ENCODE measurements at places on chromosomes 2 and 18.

DNA sequence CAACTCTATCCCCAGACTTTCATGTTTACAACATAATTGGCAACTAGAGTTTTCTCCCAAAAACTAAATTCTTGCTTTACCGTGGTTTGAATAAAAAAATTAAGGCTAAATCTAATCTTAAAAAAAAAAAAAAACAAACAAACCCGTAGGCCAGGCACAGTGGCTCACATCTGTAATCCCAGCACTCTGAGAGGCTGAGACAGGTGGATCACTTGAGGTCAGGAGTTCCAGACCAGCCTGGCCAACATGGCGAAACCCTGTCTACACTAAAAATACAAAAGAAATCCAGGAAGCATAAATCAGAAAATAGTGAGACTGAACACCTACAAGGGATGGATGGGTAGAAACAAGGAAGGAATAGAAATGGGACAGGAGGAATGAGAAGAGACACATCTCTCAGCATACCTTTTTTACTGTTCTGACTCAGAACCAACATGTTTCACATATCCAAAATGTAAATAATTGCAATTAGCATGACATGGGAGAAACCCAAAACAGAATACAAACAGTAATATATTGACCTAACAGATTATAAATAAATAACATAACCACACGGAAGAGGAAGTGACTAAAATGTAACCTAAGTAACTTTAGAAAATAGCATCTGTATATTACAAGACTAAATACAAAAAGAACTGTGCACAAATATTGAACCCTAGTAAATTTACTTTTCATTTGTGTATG lies 17.5 kb downstream of the MGAT4A start:
- DNase-seq, result no peak

- no peak for DNase-seq
These were observed 99.3 kb downstream of the BIN1 start for GRCh38 chr2:127007652-127008051.

GRCh38 chr2:234133004-234133403 lies 82.5 kb downstream of the SPP2 start:
- DNase-seq, result no peak

DNA sequence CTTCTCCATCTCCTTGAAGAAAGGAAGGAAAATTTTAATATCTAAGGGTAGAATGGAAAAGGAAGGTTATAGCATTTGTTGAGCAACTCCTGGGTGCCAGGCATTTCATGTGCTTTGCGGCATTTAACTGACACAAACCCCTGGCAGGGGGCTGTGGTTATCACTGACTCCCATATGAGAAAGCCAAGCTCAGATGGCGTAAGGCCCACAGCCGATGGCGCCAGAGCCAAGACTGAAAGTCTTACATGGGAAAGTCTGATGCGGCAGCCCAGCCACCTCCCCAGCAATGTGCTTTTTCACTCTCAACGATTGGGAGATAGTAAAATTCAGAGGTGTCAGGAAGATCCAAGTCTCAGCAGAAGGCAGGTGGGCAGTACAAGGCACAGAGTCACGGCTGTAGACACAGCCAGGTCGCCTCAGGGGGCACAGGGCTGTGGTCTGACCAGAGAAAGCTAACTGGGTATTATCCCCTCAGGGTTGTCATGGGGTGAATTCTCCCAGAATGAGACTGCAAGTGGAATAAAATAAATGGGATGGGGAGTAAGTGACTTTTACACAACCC lies 324.2 kb upstream of the NCKAP5 start:
- no peak for DNase-seq

GRCh38 chr2:125490308-125490707 lies 1165.7 kb upstream of the GYPC start:
- DNase-seq, result no peak

DNA sequence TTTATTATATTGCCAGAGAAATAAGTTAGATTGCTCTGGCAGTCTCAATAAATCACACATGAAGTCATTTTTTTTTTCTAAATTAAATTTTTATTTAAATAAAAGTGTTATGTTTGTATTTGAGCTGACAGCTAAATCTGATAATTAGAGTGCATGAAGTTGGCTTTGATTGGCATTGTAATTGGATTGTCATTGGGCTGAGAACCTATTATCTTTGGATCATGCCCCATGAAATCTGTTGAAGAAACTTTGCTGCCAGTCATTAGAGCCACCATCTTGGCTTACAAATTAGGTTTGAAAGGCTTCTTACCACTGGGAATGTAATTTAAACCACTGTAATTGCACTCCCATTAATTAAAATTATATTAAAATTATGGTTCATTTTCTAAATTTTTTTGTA lies 507.9 kb upstream of the FANCL start:
- no peak for DNase-seq

DNA sequence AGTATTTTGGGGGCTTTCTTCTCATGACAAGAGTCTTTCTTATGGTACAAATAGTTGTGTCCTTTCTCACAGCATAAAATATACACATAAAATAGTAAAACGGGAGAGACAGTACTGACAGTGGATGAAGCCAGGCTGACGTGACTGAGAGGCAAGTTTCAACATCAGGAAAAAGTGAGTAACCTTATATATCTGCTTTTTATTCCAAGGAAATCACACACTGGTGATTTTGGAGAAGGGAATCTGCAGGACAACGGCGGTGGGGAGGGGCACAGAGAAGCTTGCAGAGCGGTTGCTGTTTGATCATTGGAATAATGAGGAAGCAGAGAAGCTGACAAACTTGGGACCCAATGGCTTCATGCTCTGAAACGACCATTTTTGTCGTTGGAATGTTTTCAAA lies 130.6 kb upstream of the ZNF236 start:
- no peak for DNase-seq

DNA sequence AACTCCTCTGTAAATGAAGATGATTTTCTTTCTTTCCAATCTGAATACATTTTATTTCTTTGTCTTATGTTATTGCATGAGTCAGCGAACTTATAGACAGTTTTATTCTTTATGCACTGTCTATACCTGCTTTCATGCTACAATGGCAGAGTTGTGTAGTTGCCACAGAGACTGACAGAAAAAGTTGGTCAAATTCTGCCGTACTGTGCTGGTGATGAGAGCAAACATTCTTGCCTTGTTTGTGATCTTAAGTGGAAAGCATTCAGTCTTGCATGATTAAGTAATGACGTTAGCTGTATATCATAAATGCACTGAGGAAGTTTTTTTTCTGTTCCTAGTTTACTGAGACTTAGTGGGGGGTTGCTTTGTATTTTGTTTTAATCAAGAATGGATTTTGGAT lies 32.9 kb downstream of the ZC3H15 start:
- no peak for DNase-seq

GRCh38 chr18:74513149-74513882 lies 17.2 kb downstream of the CNDP2 start:
- DNase-seq, result no peak

DNA sequence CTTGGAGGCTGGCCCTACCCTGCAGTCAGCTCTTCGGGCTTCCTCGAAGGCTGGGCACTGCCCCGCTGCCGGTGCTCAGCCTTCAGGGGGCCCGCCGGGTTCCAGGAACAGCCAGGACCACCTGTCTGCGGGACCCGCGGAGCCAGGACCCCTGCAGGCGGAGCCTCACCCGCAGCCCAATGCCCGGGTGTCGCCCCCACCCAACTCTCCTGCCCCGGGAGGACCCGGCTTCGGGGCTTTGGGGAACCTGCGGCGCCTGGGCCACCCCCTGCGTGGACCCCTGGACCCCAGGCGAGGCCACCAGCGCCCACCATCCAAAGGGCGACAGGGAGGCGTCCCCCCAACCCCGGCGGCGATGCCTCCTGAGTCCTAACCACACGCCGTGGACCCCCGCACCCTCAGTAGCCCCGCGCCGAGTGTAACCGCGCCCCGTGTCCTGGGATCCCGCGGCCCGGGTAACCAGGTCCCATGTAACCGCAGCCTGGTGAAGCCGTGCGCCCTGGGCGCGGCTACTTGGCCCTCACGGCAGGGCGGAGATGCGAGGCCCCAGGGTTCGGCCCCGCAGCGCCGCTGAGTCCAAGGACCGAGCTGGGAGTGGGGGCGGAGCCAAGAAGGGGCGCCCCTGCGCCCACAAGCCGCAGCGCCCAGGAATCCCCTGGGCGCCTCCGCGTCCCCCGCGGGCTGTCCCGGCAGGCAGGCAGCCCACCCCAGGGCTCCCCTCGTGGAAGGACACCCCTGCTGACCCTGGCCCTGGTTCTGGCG lies 11.0 kb upstream of the UBE2F start:
- no peak for DNase-seq

GRCh38 chr2:128320192-128320905 lies 1.7 kb upstream of the HS6ST1 start:
- no peak for DNase-seq

DNA sequence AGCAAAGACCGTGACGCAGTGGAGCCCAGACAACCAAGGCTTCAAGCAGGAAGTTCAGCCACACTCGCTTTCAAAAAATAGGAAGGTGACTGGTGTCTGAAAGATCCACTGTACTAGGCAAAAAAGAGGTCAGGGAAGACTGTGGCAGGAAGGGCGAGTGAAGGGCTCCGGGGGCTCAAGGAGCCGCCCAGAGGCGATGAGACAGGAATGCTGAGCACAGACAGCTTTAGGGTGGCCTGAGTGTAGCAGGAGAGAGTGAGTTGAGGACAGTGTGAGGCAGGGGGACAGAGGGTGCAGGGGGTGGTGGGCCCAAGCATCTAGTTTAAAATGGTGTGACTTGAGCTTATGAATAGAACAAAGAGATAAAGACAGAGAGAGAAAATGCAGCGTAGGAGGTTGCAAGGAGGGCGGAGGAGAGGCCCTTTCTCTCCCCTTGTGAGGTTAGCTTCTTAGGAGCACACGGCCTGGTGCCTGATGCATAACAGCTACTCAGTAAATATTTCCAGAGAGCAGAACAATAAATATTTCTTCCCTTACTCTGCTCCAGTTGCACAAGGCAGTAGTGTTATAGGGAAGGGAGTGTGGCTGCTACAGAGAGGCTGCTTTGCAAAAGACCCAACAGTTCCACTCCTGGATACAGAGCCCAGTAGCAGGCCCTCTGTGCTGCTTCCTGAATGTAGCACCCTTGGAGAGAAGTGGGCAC lies 789.7 kb upstream of the RAB6C start:
- no peak for DNase-seq

DNA sequence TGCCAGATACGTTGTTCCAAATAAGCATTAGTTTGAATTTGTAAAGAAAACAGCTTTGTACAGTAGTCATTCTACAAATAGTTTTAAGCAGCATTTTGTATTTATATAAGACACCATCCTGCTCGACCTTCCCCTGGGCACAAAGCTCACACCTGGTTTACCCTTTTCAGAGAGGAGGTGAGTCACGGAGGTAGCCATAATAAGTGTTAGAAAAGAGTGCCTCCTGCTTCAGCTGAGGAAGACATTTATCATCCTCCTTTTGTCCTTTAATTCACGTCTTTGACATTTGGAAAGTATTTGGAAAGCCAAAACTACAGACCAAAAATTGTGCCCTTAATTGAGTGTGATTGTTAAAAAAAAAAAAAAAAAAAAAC lies 6.8 kb downstream of the RAB12 start:
- DNase-seq, result no peak

GRCh38 chr18:10410472-10411308 lies 43.7 kb upstream of the APCDD1 start:
- DNase-seq, result no peak

- no peak for DNase-seq
These were observed 236.4 kb downstream of the PIEZO2 start for GRCh38 chr18:10912790-10913545.

DNA sequence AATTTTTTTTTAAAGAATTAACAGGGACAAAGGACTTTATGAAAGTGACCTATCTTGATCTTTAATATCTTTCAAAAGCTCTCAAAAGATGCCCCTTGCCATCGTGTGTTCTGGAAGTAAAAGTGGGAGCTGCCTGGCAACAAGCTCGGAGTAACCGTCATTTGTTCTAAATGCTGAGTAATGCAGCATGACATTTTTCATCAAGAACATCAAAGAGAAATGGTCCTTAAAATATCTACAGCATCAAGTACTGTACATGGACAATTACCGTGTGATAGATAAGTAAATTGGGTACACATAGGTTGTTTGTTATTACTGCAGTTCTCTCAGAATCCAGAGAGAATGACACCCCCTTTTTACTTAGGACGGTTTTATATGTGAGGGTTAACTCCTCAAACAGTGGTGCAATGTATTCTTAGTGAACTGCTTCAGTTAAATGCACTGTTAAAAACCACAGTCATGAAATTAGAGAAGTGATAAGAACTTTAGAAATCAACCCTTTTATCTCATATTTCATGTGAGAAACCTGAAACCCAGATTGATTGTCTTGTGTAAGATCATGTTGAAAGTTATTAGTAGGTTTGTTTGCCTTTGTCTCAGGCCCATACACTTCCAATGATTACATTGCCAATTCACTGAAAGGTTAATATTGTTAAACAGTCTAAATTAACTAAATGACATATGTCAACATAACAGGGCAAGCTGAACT lies 90.6 kb upstream of the HNMT start:
- DNase-seq, result no peak

GRCh38 chr2:105517814-105518705 lies 119.2 kb upstream of the FHL2 start:
- DNase-seq, result no peak

DNA sequence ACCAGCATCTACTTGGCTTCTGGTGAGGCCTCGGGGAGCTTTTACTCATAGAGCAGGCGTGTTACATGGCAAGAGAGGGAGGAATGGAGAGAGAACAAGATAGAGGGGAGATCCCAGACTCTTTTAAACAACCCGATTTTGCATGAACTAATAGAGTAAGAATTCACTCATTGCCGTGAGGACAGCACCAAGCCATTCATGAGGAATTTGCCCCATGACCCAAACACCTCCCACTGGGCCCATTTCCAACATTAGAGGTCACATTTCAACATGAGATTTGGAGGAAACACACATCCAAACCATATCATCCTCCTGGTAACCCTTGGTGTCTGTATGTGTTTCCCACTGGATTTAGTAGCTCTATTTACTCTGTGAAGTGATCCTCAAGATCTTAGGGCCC lies 249.9 kb upstream of the SP5 start:
- DNase-seq, result no peak

GRCh38 chr2:185807351-185807750 lies 68.7 kb downstream of the FSIP2 start:
- no peak for DNase-seq

DNA sequence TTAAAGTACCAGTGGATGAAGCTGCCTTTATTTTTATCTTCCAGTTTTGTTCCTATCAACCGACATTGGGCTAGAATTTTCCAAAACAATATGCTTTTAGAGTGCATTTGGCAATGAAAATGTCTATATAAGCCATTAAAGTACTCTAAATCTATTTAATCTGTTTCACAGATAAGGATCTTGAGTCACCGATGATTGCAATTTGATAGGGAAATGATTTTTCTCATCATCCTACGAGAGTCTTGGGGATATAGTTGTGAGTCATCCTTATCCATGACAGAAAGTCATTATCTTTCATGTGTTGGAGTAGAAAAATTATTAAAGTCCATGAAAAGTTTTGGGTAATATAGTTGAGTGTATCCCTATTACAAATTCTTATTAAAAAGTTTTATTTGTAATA lies 26.1 kb downstream of the SLC39A10 start:
- DNase-seq, result no peak
